ENCODE measurements at places on chromosomes 5 and 9.

DNA sequence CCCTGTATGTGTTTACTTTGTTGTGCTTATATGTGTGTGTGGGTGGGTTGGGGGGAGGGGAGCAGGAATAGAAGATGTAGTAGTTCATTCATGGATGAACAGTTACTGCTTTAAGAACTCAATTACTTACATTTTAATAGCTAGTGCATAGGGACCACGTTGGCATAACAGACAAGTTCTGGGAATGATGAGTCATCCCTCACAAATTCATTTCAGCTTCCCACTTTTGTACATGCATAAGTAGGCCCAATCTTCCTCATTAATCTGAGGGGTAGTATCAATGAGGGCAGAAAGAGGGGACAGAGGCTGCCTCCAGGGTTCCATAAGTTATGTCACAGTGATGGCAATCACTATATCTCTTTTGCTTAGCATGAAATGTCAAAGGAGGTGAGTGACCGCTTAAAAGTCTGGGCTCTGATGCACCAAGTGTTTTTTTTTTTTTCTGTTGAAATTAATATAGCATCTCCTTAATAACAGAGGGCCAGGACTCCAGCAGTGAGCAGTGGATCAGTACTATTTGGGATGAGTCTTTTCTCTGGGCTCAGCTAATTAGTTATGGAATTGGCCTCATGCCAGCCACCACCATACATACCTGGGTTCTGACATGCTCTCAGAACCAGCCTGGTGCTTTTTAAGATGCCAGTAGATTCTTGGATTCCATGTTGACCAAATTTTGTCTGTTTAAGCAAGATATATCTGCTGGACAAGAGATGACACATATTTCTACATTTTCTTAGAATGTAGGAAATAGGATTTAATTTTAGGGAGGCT lies 37.1 kb downstream of the PRDM6 start:
- DNase-seq, result peak; percentile 69

DNA sequence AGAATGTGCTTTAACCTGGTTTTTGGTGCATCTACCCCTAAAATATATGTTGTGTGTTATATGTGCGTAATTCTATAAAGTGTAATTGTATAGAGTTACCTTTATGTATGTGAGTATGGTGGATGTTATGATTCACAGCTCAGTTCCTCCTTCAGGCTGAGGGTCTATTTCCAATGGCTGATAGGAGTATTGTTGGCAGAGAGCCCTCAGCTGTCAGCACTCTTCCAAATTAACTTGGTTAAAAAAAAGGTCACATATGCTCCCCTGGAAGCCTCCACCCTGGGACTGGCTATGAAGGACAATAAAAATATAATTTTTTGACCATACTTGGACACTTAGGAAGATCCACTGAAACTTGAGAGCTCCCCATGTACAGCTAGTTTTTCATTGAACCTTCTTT lies 250.4 kb upstream of the CDH12 start:
- DNase-seq, result no peak

DNA sequence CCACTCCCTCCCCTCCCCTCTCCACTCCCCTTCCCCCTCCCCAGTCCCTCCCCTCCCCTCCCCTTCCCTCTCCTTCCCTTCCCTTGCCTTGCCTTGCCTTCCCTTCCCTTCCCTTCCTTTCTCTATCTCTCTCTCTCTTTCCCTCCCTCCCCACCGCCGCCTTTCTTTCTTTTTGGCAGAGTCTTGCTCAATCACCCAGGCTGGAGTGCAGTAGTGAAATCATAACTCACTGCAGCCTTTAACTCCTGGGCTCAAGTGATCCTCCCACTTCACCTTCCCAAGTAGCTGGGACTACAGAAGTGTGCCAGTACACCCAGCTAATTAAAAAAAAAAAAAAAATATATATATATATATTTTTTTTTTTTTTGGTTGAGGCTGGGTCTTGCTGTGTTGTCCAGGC lies 45.5 kb downstream of the IL31RA start:
- no peak for DNase-seq

DNA sequence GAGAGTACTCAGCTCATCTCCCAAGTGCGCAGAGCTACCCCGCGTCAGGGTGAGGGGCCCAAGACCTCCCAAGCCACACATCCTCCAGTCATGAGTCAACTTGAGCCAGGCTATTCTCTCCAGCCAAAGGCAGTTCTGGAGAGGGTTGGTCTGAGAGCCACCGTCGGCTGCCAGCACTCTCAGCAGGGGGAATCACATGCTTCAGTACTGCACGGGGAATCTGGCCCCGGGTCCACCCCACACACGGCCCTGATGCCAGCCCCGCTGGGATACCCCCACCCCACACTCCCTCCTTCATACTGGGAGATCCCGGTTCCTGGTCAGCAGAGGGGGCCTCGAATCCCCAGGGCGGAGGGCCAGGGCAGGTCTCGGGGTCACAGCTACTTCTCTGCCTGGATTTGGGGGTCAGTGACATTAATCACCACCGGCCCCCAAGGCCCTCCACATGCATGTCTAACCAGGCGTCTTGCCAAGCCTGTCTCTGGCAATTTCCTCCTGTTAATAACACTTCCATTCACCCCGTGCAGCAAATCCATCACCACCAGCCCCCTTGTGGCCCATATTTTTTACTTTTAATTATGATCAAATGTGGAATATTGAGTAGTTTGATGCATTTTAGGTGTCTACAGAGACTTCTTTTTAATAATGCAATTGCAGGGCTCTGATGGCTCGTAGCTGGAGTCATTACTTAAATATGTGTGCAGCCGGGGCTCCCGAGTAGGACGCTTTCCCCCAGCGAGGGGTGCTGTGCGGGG lies 102.9 kb upstream of the PPP1R26 start:
- no peak for DNase-seq

GRCh38 chr9:2780326-2780725 lies 63.0 kb downstream of the KCNV2 start:
- no peak for DNase-seq

DNA sequence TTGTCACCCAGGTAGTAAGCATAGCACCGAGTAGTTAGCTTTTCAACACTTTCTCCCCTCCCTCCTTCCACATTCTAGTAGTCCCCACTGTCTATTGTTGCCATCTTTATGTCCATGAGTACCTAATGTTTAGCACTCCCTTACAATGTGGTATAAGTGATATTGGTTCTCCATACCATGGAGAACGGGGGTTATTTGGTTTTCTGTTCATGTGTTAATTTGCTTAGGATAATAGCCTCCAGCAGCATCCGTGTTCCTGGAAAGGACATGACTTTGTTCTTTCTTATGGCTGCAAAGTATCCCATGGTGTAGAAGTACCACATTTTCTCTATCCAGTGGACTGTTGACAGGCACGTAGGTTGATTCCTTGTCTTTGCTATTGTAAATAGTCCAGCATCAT lies 353.9 kb downstream of the ADGRV1 start:
- no peak for DNase-seq

DNA sequence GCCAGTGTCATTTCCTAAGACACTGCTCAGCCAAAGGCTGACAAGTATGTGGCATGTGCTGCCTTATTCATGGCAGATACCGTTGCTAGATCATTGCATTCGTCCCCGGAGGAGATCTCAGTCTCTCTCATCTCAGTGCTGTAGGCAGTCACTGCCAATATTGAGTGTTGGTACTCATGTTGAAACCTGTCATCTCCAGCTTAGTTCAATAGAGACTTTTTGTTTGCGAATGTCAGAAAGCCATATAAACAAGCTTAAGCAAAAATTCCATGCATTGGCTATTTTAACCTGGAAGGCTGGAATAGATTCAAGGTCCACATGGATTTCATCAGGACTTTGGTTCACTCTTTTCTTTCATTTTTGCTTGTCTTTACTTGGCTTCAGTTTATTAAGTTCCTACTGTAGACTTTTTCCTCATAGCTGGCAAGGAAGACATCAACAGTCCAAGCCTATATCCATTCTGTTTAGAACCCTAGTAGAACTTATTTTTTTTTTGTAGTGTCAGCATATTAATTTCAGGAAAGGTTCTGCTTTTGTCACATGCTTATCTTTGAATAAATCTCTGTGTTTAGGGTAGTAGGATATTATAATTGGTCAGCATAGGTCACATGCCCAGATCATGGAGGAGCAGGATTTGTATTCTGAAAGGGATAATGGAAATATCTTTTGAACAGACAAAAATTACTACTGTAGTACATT lies 66.8 kb downstream of the FCHO2 start:
- DNase-seq, result no peak

DNA sequence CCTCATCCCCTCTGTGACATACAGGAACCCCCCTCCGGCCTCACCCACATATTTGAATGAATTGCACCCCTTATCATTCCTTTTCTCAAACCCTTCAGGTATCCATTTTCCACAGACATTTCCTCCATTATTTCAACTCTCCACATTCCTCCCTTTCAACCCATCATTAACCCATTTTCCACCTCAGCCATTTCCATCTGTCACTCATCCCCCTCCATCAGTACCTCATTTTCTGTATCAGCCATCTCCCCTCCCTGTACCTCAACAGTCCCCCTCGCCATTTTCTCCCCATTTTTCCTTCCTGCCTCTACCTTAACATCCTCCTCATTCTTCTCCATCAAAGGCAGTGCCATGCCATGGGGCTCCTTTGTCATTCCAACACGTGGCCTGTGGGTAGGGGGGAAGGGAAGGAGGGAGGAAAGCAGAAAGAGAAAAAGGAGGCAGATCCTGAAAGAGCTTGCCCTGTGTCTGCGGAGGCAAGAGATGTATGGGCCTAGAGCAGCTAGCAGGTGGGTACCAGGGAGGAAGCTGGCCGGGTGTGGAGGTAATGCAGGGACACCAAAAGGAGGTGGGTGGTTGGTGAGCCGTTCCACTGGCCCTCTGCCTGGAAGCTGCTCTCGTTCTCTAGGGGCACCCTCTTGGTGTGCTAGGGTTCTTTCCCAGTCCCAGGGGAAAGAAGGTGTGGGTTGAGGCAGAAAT lies 1.5 kb downstream of the DNAJB5 start:
- DNase-seq, result no peak

- peak; percentile 1 for DNase-seq
These were observed 343.7 kb upstream of the KCNN2 start for GRCh38 chr5:114018186-114018585.

GRCh38 chr9:116300360-116300870 lies 146.8 kb downstream of the PAPPA start:
- DNase-seq, result no peak

- DNase-seq, result no peak
These were observed 78.3 kb downstream of the FBXL17 start for GRCh38 chr5:108303611-108304010.
